ENCODE measurements at places on chromosomes 3 and 15. TPM values are rescaled to one million over a fixed set of nuclear protein-coding genes. Genes with fewer than 3 reads are reported as not detected.

The CLDN1 gene
- total RNA-seq, result 14.2 TPM

The KBTBD13 gene
- not detected for total RNA-seq

The GATA2 gene
- total RNA-seq, result 26.7 TPM

The CFAP91 gene
- 0.43 TPM for total RNA-seq

The A4GNT gene
- not detected for total RNA-seq

The CYP11A1 gene
- 0.64 TPM for total RNA-seq

GRCh38 chr15:96186105-96186504, 144.4 kb upstream of the NR2F2 start:
- no peak for DNase-seq

- DNase-seq, result no peak
Measured at GRCh38 chr3:115324056-115324455, 177.0 kb upstream of the ZBTB20 start.

DNA sequence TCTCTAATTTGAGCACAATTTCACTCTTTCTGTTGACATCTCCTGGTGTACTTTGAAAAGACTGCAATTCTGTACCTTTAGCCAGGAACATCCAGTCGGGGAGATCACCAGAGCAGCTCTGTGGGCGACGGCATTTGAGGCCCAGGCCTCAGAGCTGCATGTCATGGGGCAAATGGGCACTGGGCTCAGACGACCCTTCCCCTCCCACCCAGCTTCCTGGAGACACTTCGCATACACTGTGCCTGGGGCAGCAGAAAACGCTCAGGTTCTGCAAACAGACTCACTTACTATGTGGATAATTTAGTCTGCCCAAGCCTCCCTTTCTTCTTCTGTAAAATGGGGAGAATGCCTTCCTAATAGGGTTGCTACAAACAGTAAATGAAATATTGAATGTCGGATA, 96.9 kb downstream of the HMG20A start:
- DNase-seq, result no peak

DNA sequence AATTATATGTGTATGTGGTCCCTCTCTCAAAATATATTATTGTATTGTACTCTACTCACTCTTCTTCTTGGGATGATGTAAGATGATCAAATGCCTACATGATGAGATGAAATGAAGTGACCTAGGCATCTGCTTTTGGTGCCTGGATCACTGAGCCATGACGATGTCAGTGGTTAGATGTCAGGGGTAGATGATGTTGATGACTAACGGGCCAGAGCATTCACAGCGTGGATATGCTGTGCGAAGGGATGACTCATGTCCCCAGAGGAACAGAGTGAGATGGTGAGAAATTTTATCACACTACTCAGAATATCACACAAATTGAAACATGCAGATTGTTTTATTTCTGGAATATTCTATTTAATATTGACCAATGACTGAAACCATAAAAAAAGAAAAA, 233.9 kb upstream of the CADM2 start:
- DNase-seq, result no peak

DNA sequence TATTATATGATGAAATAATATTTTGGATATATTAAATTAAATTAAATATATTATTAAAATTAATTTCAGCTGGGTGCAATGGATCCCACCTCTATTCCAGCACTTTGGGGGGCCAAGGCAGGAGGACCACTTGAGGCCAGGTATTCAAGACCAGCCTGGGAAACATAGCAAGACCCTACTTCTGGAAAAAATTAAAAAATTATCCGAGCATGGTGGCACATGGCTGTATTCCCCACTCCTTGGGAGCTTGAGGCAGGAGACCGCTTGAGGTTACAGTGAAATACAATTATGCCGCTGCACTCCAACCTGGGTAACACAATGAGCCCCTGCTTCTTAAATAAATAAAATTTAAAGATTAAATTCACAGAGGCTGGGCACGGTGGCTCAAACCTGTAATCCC, 61.4 kb downstream of the SH3BP5 start:
- DNase-seq, result no peak

GRCh38 chr15:66107070-66107469, 146.5 kb downstream of the MEGF11 start:
- DNase-seq, result no peak

GRCh38 chr3:194163697-194164096, 27.7 kb downstream of the HES1 start:
- DNase-seq, result no peak

DNA sequence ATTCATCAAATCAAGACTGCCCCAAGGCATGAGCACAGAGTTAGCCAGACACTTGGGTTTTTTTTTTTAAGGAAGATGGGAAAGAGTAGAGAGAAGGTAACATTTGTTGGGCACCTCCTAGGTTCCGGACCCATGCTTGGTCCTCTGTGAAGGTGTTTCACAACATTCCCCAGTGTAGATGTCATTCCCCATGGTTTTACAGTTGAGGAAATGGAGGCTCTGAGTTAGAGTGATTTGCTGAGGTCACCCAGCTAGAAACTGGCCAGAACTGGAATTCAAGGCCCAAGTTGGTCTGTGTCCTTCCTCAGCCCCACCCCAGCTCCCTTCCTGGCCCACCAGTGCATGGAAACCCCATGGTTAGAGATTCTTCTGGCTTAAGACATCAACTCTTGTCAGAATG, 19.9 kb downstream of the WNT7A start:
- no peak for DNase-seq

DNA sequence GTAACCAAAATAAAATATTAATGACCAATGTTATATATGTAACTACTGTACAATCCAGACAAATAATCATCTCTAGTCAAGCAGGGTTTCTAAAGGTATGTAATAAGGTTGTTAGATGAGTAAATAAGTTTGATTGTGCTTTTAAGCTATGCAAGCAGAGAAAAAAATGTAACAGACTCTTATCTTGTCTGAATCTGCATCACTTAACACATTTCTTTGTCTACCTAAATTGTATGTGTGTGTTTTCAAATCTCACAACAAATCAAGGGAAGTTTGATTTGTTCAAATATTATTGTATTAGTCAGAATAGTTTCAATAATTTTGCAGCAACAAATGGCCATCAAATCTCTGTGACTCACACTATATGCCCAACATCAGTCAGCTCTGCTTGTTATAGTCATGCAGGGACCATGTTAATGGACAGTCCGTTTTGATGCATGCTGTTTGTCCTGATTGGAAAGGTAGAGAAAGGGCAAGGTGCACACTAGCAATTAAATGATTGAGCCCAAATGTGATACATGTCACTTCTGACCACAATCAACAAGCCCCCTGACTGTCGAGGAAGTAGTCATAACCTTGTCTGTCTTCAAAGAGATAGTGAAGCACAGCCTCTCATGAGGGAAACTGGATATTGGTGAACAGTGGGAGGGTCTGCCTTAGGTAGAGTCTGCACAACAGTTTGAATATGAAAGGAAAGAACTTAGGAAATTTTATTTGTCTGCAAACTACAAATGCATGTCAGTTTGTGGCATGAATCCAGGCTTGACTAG, 349.4 kb upstream of the SATB1 start:
- no peak for DNase-seq
